ENCODE measurements at places on chromosomes 3 and 15. TPM values are rescaled to one million over a fixed set of nuclear protein-coding genes. Genes with fewer than 3 reads are reported as not detected.

- DNase-seq = no peak
Observed at GRCh38 chr3:152405915-152406802, 137.4 kb downstream of the MBNL1 start.

GRCh38 chr3:176987901-176988650 is 209.2 kb downstream of the TBL1XR1 start:
- no peak for DNase-seq

Gene NTRK3
- 0.78 TPM for total RNA-seq

Gene GOLGA8G
- total RNA-seq = not detected

DNA sequence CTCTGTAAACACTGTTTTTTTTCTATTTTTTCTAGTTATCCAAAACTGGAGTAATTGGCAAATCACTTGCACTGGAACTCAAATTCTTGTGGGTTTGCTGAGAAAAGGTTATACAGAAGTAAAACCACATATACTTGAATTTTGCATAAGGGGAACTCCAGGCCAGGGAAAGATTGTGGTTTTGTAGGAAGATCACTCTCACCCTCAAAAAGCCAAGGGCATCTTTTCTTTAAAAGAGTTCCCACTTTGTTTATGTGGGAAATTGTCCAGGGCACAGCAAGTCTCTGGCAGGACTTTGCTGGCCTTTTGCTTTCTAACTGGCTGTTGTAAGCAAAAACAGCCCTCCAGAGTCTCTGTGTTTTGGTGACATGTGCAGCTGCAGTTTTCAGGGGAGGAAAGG is 340.3 kb upstream of the RBMS3 start:
- DNase-seq = no peak

- DNase-seq = no peak
Observed at GRCh38 chr3:181533811-181534210, 177.9 kb upstream of the SOX2 start.

Gene CIB2
- 2.0 TPM for total RNA-seq

Gene SKOR1
- 0.12 TPM for total RNA-seq

Gene FBXO40
- not detected for total RNA-seq

Gene CMTM6
- 89.1 TPM for total RNA-seq

Gene GABRR3
- total RNA-seq = not detected

GRCh38 chr3:11563865-11564185 is 79.9 kb downstream of the VGLL4 start:
- no peak for DNase-seq

GRCh38 chr3:14552717-14553116 is 12.6 kb upstream of the GRIP2 start:
- DNase-seq = no peak

Gene MINAR1
- total RNA-seq = 0.29 TPM
